Small intestine (tissue), 16 donors: ENCODE measurements at places on chromosomes 16 and 17. TPM values are rescaled to one million over a fixed set of nuclear protein-coding genes. Genes with fewer than 3 reads are reported as not detected.

The TPSG1 gene
- polyA plus RNA-seq, result 40.9 TPM

The TAC4 gene
- not detected for polyA plus RNA-seq

The MAPT gene
- polyA plus RNA-seq, result 0.54 TPM

The DNASE1L2 gene
- 3.8 TPM for polyA plus RNA-seq

The CCL14 gene
- 5.4 TPM for polyA plus RNA-seq

The CCL18 gene
- 0.67 TPM for polyA plus RNA-seq

The IRX3 gene
- polyA plus RNA-seq, result 1.00 TPM

The NME2 gene
- 403 TPM for polyA plus RNA-seq

The COQ9 gene
- 63.9 TPM for polyA plus RNA-seq

The BMERB1 gene
- polyA plus RNA-seq, result 4.7 TPM

The ARL17A gene
- 3.2 TPM for polyA plus RNA-seq

The GUCY2D gene
- not detected for polyA plus RNA-seq

The TAT gene
- polyA plus RNA-seq, result 0.30 TPM

The CCDC182 gene
- polyA plus RNA-seq, result not detected

The FAM20A gene
- not detected for polyA plus RNA-seq

The FBXW10 gene
- 0.22 TPM for polyA plus RNA-seq

The ATXN2L gene
- 72.5 TPM for polyA plus RNA-seq

GRCh38 chr16:5018793-5019192, 14.9 kb downstream of the NAGPA start:
- no peak overlapping the region for H3K4me3 ChIP-seq
- H3K27me3 ChIP-seq, result no peaks in the 10 kb centered on the region

- H3K27ac ChIP-seq, result peak overlapping the region; percentile 41
- no peaks in the 10 kb centered on the region for H3K4me1 ChIP-seq
- no peak overlapping the region for H3K4me3 ChIP-seq
- H3K27me3 ChIP-seq, result no peaks in the 10 kb centered on the region
- no peak for DNase-seq
These were observed 88.4 kb upstream of the ATF7IP2 start for GRCh38 chr16:10297341-10298006.

GRCh38 chr17:2122641-2123302, 67.9 kb downstream of the HIC1 start:
- DNase-seq, result peak; percentile 24
- H3K36me3 ChIP-seq, result no peaks in the 10 kb centered on the region
- H3K4me3 ChIP-seq, result no peak overlapping the region
- peaks cover 18% of the 10 kb centered on the region for H3K4me1 ChIP-seq
- peak overlapping the region; percentile 66 for H3K27ac ChIP-seq

DNA sequence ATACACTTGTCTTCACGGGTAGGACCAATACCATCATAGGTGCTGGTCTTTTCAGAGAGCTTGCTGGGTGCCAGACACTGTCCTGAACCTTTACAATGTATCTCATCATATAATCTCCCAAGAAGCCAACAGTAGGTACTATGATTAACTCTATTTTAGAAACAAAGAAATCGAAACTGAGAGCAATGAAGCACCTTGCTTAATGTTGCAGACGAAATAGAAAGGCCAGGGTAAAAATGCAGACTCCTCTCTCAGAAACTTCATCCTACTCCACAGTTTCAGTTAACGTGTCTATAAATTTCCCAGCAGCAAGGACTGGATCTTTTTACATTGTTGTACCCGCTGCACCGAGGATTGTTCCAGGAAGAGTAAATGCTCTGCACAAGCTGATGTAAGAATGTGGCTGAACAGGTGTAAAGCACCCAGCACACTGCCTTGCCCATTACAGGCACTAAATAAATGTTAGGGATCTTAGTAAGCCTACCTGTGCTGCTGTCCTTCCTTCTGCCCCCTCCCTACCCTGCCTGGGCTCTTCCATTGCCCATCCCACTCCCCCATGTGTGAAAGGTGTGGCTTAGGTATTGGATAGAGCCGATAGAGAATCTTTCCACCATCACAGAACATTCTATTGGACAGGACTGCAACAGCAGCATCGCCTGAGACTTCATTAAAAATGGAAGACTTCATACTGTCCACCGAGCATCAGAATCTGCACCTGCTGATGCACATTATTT, 476.7 kb downstream of the SOX9 start:
- DNase-seq, result no peak
- no peak overlapping the region for H3K4me3 ChIP-seq
- no peaks in the 10 kb centered on the region for H3K27me3 ChIP-seq
- peak overlapping the region; percentile 11 for H3K27ac ChIP-seq
- no peaks in the 10 kb centered on the region for H3K4me1 ChIP-seq

GRCh38 chr17:57899822-57900221, 50.0 kb upstream of the MRPS23 start:
- peak; percentile 81 for DNase-seq
- H3K27ac ChIP-seq, result peak overlapping the region; percentile 85
- no peak overlapping the region for H3K4me3 ChIP-seq
- H3K4me1 ChIP-seq, result peaks cover 19% of the 10 kb centered on the region
- H3K27me3 ChIP-seq, result no peaks in the 10 kb centered on the region

- H3K27ac ChIP-seq, result peak overlapping the region; percentile 73
- peak; percentile 69 for DNase-seq
- peaks cover 43% of the 10 kb centered on the region for H3K4me1 ChIP-seq
- no peaks in the 10 kb centered on the region for H3K27me3 ChIP-seq
These were observed 55.9 kb upstream of the CLEC18B start for GRCh38 chr16:74477226-74477625.

DNA sequence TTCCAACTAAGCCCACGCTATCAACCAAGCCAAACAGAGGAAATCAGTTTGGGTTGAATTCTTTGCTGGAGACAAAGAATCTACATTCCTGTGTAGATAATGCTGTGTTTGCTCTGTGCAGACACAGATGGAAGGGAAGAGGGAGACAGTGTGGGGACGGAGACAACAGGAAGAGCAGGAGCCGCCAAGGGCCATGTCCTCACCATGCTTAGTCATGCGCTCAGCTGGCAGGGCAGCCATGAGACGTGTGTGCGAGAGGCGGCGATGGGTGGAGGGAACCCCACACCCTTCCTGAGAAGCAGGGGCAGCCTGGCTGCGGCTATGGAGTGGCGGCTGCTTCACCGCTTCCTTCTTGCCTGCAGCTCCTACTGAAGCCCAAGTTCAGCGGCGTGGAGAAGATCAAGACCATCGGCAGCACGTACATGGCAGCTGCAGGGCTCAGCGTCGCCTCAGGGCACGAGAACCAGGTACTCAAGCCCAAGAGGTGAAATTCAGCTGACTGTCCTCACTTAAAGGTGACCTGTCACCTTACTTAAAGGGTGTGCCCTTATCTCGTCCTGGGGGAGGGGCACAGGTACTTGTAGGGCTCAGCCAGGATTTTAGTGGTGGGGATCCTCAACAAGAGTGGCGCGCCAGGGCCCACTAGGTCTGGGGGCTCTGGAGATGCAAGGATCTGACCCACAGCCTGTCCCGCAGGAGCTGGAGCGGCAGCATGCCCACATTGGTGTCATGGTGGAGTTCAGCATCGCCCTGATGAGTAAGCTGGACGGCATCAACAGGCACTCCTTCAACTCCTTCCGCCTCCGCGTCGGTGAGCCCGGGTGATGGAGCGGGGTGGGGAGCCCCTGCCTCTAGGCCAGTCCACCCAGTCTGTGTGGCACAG, 47.5 kb downstream of the ADCY7 start:
- no peaks in the 10 kb centered on the region for H3K4me1 ChIP-seq
- no peak overlapping the region for H3K4me3 ChIP-seq
- H3K27ac ChIP-seq, result no peak overlapping the region
- H3K36me3 ChIP-seq, result peaks cover 10% of the 10 kb centered on the region
- no peak for DNase-seq
- no peaks in the 10 kb centered on the region for H3K27me3 ChIP-seq

- H3K27me3 ChIP-seq, result no peaks in the 10 kb centered on the region
- DNase-seq, result no peak
- H3K4me3 ChIP-seq, result no peak overlapping the region
- H3K4me1 ChIP-seq, result no peaks in the 10 kb centered on the region
- H3K27ac ChIP-seq, result no peak overlapping the region
- H3K36me3 ChIP-seq, result no peaks in the 10 kb centered on the region
These were observed 265.0 kb downstream of the RBFOX1 start for GRCh38 chr16:7597677-7598076.

DNA sequence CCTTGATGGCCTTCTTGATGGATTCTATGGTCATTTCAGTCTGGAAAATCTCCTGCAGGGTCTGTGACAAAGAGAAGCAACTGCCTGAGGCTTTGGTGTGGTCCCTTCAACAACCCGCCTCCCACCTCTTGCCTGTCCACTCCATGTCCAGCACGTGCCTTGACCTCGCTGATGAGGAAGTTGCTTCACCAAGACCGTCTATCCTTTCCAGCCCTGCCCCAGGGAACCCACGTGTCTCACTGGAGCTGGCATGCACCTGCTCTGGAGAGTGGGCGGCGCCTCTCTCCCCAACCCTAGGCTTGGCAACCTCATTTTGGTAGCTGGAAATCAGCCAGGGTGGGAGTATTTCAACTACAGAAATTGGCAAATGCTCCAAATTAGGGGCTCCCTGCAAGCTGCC, 32.6 kb downstream of the TEKT3 start:
- H3K27me3 ChIP-seq, result no peaks in the 10 kb centered on the region
- H3K4me1 ChIP-seq, result no peaks in the 10 kb centered on the region
- DNase-seq, result no peak
- H3K4me3 ChIP-seq, result no peak overlapping the region
- H3K36me3 ChIP-seq, result no peaks in the 10 kb centered on the region

- no peaks in the 10 kb centered on the region for H3K4me1 ChIP-seq
- no peak for DNase-seq
- H3K27me3 ChIP-seq, result no peaks in the 10 kb centered on the region
- H3K36me3 ChIP-seq, result no peaks in the 10 kb centered on the region
- H3K27ac ChIP-seq, result no peak overlapping the region
- no peak overlapping the region for H3K4me3 ChIP-seq
These were observed 304.1 kb upstream of the C16orf82 start for GRCh38 chr16:26762594-26762993.

- H3K4me1 ChIP-seq, result no peaks in the 10 kb centered on the region
- peaks cover 3% of the 10 kb centered on the region for H3K36me3 ChIP-seq
- no peak overlapping the region for H3K27ac ChIP-seq
- no peaks in the 10 kb centered on the region for H3K27me3 ChIP-seq
- H3K4me3 ChIP-seq, result no peak overlapping the region
These were observed 15.7 kb downstream of the ALDH3A2 start for GRCh38 chr17:19664136-19664820.

- no peak for DNase-seq
- no peak overlapping the region for H3K4me3 ChIP-seq
- H3K4me1 ChIP-seq, result no peaks in the 10 kb centered on the region
- no peak overlapping the region for H3K27ac ChIP-seq
- H3K36me3 ChIP-seq, result no peaks in the 10 kb centered on the region
- no peaks in the 10 kb centered on the region for H3K27me3 ChIP-seq
These were observed 11.4 kb upstream of the KREMEN2 start for GRCh38 chr16:2952679-2953078.

DNA sequence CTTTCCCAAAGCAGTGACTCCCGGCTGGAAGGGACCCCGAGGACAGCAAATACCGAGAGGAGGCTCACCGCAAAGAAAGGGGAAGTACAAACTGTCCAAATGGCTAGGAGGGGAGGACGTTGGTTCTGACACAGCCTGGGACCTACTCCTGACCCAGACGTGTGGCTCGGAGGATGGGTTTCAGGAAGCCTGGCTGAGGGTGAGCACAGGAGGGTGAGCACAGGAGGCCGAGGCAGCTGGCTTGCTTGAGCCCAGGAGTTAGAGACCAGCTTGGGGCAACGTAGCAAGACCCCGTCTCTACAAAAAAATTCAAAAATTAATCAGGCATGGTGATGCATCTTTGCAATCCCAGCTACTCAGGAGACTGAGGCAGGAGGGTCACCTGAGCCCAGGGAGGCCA, 83.2 kb downstream of the C16orf78 start:
- peaks cover 6% of the 10 kb centered on the region for H3K27me3 ChIP-seq
- no peaks in the 10 kb centered on the region for H3K4me1 ChIP-seq
- H3K27ac ChIP-seq, result no peak overlapping the region
- H3K36me3 ChIP-seq, result no peaks in the 10 kb centered on the region
- DNase-seq, result no peak

DNA sequence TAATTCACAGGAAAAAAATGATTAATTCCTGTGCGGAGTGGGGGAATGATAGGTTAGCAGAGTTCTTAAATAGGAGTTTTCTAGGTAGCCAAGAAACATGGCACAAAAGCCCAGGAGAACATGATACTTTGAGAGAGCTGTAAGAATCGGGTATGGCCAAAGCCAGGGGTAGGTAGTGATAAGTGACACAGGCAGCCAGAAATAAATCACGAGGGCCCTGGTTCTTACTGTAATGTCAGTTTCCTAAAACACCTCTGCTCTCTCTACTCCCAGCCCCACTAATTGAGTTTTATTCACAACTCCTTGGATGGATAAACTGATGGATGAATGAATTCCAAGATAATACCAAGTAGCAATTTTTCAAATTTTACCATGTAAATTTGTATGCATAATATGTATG, 54.1 kb downstream of the VAT1L start:
- H3K4me3 ChIP-seq, result no peak overlapping the region
- no peak for DNase-seq
- H3K36me3 ChIP-seq, result no peaks in the 10 kb centered on the region
- no peaks in the 10 kb centered on the region for H3K4me1 ChIP-seq
- no peak overlapping the region for H3K27ac ChIP-seq

DNA sequence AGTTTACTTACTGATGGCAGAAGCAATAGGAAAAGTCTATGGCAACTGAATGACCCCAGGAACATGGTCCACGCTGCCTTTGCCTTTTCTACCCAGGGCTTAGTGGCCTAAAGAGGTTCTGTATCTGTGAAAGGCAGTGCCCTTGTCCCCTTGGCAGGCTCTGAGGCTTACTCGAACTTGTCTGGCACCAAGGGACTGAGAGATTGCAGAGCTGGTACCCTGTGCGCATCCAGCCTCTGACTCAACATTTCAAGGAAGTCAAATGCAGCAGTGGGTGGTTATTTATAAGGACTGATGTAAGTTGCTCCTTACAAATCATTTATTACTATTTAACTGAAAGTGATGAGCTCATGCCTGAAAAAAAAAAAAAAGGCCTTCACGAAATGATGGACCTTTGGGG, 299.9 kb upstream of the MYOCD start:
- H3K4me1 ChIP-seq, result peaks cover 3% of the 10 kb centered on the region
- H3K36me3 ChIP-seq, result no peaks in the 10 kb centered on the region

GRCh38 chr16:28879261-28879840, 1.1 kb downstream of the ATP2A1 start:
- H3K4me3 ChIP-seq, result peak overlapping the region; percentile 62
- peaks cover 20% of the 10 kb centered on the region for H3K4me1 ChIP-seq
- no peaks in the 10 kb centered on the region for H3K27me3 ChIP-seq
- no peak overlapping the region for H3K27ac ChIP-seq

GRCh38 chr17:19242323-19242722, 5.2 kb downstream of the EPN2 start:
- no peak for DNase-seq
- no peak overlapping the region for H3K4me3 ChIP-seq
- H3K27ac ChIP-seq, result no peak overlapping the region
- H3K36me3 ChIP-seq, result no peaks in the 10 kb centered on the region
- no peaks in the 10 kb centered on the region for H3K4me1 ChIP-seq
- no peaks in the 10 kb centered on the region for H3K27me3 ChIP-seq

GRCh38 chr16:10995565-10995964, 51.2 kb downstream of the CLEC16A start:
- H3K27ac ChIP-seq, result no peak overlapping the region
- no peaks in the 10 kb centered on the region for H3K4me1 ChIP-seq
- H3K36me3 ChIP-seq, result peaks cover 40% of the 10 kb centered on the region
- no peak overlapping the region for H3K4me3 ChIP-seq
- no peaks in the 10 kb centered on the region for H3K27me3 ChIP-seq
